ENCODE measurements at places on chromosomes 11 and 22. TPM values are rescaled to one million over a fixed set of nuclear protein-coding genes. Genes with fewer than 3 reads are reported as not detected.

NXPE4 gene
- total RNA-seq = not detected

HBD gene
- not detected for total RNA-seq

C22orf15 gene
- total RNA-seq = not detected

OR8H1 gene
- total RNA-seq = not detected

KRTAP5-1 gene
- total RNA-seq = not detected

SVIP gene
- total RNA-seq = 3.1 TPM

APOA4 gene
- not detected for total RNA-seq

TMA7B gene
- not detected for total RNA-seq
